ENCODE measurements at places on chromosomes 12 and 14.

DNA sequence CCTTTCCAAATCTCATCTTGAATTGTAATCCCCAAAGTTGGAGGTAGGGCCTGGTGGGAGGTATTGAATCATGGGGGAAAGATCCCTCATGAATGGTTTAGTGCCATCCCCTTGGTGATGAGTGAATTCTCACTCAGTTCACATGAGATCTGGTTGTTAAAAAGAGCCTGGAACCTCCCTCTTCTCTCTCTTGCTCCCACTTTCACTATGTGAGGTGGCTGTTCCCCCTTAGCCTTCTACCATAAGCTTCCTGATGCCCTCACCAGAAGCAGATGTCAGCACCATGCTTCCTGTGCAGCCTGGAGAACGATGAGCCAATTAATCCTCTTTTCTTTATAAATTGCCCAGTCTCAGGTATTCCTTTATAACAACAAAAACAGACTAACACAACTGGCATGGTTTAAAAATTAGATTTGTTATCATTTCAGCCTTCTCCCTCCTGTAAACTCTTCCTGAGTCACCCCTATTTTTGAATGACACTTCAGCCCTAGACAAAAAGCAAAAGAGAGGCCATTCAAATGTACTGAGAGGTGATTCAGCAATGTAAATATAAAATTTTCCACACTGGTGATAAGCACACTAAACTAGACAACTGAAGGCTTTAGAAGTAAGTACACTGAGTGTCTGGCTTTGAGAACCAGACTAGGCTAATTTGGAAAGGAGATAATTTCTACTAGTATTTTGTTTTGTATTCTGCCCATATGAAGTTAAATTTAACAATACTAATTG, 212.1 kb upstream of the ABCD2 start:
- no peak for DNase-seq

- peak; percentile 19 for DNase-seq
Observed at GRCh38 chr14:54730156-54730961, 163.4 kb downstream of the SAMD4A start.

- DNase-seq = peak; percentile 16
Observed at GRCh38 chr14:100345711-100346110, 22.6 kb downstream of the SLC25A47 start.

GRCh38 chr14:33990790-33991189, 39.9 kb upstream of the EGLN3 start:
- DNase-seq = no peak

DNA sequence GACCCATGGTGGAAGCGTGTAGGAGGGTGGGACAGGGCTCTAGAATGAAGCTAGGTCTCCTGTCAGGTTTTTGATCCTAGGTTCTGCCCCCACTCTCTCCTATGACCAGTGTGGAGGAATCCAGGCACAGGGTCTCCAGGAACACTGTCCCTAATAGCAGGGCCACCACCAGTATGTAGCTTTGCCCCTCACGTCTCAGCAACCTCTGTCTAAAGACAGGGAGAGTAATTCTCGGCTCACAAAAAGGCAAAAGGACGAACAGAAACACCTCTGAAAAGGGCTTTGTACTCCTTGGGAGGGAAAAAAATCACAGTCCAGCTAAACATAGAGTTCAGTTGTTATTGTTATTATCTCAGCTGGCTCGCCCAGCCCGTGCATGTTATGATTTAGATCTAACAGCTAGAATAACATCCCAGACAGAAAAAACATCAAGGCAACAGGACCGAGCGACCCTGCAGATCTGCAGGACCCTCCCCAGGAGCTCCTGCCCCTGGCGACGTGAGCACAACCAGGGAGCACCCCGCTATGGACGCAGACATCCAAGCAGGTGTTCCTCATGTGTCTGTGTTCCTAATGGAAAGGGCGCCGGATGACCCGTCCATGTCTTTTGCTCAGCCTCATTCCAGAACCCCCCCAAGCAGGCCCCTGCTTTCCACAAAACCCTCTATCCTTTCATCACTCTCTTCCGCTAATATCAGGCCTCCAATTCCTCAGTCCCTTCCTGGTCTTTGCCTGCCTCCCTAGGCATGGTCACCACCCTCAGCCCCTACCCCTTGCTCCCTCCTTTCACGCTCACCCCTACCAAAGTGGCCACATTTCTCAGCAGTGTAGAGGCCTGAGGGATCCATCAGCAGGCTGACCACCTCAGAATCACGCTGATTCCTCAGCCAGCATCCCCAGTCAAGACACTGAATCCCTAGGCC, 14.2 kb upstream of the SLC6A12 start:
- DNase-seq = no peak

DNA sequence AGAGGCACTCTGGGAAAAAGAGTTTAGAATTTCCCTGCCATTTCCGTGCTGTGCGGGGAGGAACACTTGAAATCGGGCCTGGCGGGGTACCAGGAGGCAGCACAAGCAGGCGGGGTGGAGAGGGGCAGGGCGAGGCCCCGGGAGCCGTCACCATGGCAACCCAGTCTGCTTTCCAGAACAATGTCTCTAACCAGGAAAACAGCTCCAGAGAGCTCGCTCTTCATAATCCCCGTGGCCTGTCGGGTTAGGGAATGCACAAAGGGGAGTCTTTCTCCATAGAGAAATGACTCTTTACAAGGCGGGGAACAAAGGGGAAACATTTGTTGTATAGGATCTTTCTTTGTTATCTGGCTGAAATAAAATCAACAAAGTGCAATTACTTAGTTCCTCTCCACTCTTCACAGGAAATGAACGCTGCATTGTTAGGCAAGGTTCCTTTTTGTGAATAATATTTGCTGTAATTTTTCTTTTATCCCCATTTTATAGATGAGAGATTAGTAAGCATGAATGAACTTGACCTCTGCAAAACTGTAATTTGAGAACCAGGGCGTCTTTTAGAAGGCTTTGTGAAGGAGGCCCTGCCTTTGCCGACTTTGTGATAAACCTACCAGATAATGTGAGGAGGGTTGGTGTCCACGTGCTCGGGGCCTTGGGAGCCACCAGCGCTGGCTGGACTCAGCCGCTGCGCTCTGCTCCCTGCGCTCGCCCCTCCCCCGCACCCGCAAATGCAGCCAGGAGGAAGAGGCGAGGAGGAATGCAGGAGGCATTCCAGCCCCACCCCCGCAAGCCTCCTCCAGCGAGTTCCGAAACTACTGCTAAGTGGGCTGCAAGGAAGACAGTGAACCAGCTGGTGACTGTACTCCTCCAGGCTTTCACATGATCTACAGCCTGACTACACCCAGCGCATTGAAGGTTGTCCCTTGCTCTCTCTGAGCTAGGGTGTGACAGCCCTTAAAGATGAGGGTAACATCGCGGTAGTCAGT, 105.2 kb upstream of the ATF7IP start:
- DNase-seq = no peak

- DNase-seq = no peak
Observed at GRCh38 chr12:93573552-93574223, 1.2 kb downstream of the SOCS2 start.

- no peak for DNase-seq
Observed at GRCh38 chr12:95626854-95627253, 75.6 kb upstream of the USP44 start.

- no peak for DNase-seq
Observed at GRCh38 chr12:88253371-88253978, 111.4 kb downstream of the TMTC3 start.

DNA sequence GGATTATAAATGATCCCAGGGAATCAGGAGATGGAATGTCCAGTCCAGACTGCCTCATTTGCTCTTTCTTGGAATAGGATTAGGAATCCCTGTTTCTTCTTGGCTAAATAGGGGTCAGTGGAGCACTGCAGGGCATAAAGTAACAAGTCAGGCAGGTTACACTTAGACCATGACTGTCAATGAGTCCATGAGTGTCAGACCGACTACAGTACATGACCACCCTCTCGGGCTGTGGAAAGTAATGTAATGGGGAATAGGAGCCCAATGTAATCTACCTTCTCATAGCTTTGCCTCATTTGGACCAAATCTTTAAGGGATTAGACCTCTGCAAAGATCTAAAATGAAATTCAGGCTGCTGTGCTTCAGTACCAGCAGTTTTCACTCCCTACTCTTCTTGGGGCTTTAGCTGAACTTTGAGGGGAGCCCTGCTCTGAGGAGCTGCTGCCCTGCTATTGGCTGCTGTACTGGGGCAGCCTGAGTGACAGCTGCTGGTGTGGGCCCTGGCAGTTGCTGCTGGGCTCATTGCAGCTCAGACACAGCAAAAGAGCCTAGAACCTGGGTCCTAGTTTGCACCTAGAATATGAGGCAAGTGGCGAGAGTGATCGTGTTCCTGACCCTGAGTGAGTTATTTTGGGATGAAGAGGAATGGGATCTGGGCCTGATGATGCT, 62.2 kb upstream of the OR4E1 start:
- no peak for DNase-seq
